ENCODE measurements at places on chromosomes 4 and X. TPM values are rescaled to one million over a fixed set of nuclear protein-coding genes. Genes with fewer than 3 reads are reported as not detected.

DNA sequence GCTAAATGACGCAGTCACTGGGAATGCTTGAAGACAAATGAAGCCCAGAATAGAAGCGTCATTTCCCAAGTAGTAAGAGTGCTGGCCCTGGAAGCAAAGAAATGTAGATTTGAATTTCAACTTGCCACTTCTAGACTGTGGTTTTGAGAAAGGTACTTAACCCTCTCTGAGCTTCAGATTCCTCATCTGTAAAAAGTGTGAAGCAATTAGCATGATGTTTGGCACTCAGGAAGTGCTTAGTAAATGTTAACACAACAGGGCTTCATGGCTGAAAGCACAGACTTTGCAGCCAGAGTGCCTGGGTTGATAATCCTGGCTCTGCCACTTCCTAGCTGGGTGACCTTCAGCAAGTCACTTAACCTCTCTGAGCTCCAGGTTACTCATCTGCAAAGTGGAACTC lies 147.4 kb upstream of the RPS6KA3 start:
- H3K27me3 ChIP-seq = peaks cover 5% of the 10 kb centered on the region
- no peak for DNase-seq
- H3K4me3 ChIP-seq = no peak overlapping the region
- peaks cover 2% of the 10 kb centered on the region for H3K4me1 ChIP-seq
- H3K36me3 ChIP-seq = no peaks in the 10 kb centered on the region

GRCh38 chr4:80010316-80010715 lies 62.7 kb downstream of the ANTXR2 start:
- peaks cover 8% of the 10 kb centered on the region for H3K36me3 ChIP-seq
- no peak for DNase-seq
- no peaks in the 10 kb centered on the region for H3K27me3 ChIP-seq
- no peak overlapping the region for H3K27ac ChIP-seq
- H3K4me1 ChIP-seq = peaks cover 7% of the 10 kb centered on the region
- H3K4me3 ChIP-seq = no peak overlapping the region

DNA sequence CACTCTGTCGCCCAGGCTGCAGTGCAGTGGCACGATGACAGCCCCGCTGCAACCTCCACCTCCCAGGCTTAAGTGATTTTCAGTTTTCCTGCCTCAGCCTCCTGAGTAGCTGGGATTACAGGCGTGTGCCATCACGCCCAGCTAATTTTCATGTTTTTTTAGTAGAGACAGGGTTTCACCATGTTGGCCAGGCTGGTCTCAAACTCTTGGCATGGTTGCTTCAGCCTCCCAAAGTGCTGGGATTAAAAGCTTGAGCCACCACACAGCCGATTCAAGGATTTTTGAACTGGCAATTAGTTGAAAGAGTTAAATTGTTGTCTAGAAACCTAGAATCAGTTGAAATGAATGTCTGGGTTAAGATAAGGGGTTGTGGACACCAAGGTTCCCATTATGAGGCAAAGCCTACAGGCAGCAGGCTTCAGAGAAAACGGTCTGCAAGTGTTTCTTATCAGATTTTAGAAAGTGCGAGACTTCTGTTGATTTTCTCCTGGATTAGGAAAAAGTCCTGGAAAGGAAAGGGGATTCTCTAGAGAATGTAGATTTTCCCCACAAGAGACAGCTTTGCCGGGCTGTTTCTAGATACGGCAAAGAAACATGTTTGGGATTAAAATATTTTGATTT lies 8.3 kb upstream of the CCNI start:
- no peak for DNase-seq
- no peaks in the 10 kb centered on the region for H3K36me3 ChIP-seq
- no peak overlapping the region for H3K4me3 ChIP-seq
- H3K4me1 ChIP-seq = no peaks in the 10 kb centered on the region
- H3K27ac ChIP-seq = no peak overlapping the region

GRCh38 chrX:24902806-24903205 lies 113.0 kb downstream of the ARX start:
- H3K4me1 ChIP-seq = peaks cover 4% of the 10 kb centered on the region
- DNase-seq = peak; percentile 96
- no peak overlapping the region for H3K27ac ChIP-seq

DNA sequence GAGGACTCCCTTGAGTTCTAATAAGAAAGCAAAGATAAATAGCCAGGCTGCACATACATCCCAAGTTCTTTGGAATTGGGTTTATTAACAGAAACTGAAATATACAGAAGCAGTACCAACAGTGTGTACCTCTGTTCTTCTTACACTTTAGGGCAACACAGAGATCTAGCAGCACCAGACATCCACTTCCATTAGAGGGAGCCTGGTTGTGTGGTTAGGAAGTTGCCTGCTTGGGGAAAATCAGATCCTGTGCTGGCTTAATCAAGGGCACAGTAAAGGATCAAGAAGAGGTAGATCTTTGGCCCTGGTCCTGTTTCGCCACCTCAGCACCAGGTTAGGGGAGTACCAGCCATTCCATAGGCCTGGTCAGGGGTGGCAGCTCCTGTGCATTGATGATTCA lies 231.1 kb upstream of the ARHGAP24 start:
- DNase-seq = no peak
- no peaks in the 10 kb centered on the region for H3K4me1 ChIP-seq
- H3K27ac ChIP-seq = no peak overlapping the region
- no peak overlapping the region for H3K4me3 ChIP-seq

GRCh38 chr4:121462660-121463261 lies 81.9 kb upstream of the QRFPR start:
- peaks cover 2% of the 10 kb centered on the region for H3K27me3 ChIP-seq
- H3K4me1 ChIP-seq = no peaks in the 10 kb centered on the region
- no peak overlapping the region for H3K4me3 ChIP-seq
- H3K27ac ChIP-seq = no peak overlapping the region

DNA sequence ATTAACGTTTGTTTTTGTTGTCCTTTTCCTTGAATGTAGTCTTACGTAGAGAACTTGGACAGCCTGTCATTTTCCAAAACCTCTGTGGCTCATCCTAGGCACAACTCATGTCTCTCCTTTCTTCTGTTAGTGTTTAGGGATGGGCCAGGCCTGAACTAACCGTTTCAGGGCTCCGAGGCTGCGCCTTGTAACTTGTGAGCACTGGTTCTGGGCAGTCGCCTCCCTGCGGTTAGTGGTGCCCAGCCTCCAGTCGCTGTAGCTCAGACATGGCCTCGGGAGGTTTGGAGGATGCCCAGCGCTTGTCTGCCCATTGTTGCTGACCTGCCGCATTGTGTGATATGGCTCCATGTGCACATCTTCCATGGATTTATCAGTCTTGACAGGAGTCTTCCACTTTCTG lies 32.8 kb downstream of the TMEM131L start:
- no peaks in the 10 kb centered on the region for H3K27me3 ChIP-seq
- peaks cover 23% of the 10 kb centered on the region for H3K4me1 ChIP-seq
- DNase-seq = no peak
- no peak overlapping the region for H3K4me3 ChIP-seq

- peaks cover 7% of the 10 kb centered on the region for H3K36me3 ChIP-seq
- peak; percentile 67 for DNase-seq
- no peak overlapping the region for H3K4me3 ChIP-seq
- H3K27me3 ChIP-seq = no peaks in the 10 kb centered on the region
- H3K4me1 ChIP-seq = peaks cover 12% of the 10 kb centered on the region
Measured at GRCh38 chr4:147964266-147964880, 232.5 kb downstream of the ARHGAP10 start.

- no peak overlapping the region for H3K27ac ChIP-seq
- no peak overlapping the region for H3K4me3 ChIP-seq
- H3K4me1 ChIP-seq = no peaks in the 10 kb centered on the region
- peaks cover 2% of the 10 kb centered on the region for H3K27me3 ChIP-seq
- DNase-seq = peak; percentile 78
Measured at GRCh38 chr4:183840311-183840710, 64.8 kb upstream of the STOX2 start.

GRCh38 chr4:36533944-36534343 lies 252.5 kb downstream of the DTHD1 start:
- H3K27me3 ChIP-seq = no peaks in the 10 kb centered on the region
- no peak overlapping the region for H3K4me3 ChIP-seq
- DNase-seq = no peak
- no peaks in the 10 kb centered on the region for H3K36me3 ChIP-seq
- H3K4me1 ChIP-seq = no peaks in the 10 kb centered on the region
- H3K27ac ChIP-seq = no peak overlapping the region

- DNase-seq = peak; percentile 37
- H3K27ac ChIP-seq = peak overlapping the region; percentile 58
- peaks cover 8% of the 10 kb centered on the region for H3K4me1 ChIP-seq
- H3K27me3 ChIP-seq = no peaks in the 10 kb centered on the region
- no peak overlapping the region for H3K4me3 ChIP-seq
Measured at GRCh38 chr4:140158365-140159030, 4.5 kb upstream of the MAML3 start.

DNA sequence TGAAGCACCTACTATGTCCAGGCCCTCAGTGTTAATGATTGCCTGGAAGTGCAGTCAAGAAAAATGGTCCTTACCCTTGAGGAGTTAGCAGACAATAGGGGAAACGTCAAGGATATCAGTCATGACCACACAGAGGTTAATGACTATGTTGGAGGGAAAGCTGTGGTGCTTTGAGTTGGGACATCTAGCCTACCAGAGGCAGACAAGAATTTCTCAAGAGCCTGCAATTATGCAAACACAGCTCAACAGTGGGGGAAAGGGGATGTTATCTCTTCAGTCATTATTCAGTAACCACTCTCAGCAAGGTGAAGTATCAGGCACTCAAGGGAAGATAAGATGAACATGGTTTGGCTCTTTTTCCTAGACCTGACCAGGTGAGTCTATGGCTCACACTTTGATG lies 7.0 kb upstream of the FGFBP1 start:
- no peak for DNase-seq
- H3K4me3 ChIP-seq = no peak overlapping the region
- peaks cover 14% of the 10 kb centered on the region for H3K27me3 ChIP-seq
- no peaks in the 10 kb centered on the region for H3K36me3 ChIP-seq
- no peak overlapping the region for H3K27ac ChIP-seq

Gene LRPAP1
- 114 TPM for total RNA-seq

Gene RBMXL3
- total RNA-seq = not detected

Gene PNMA5
- not detected for total RNA-seq
